ENCODE measurements at places on chromosomes 6 and 20. TPM values are rescaled to one million over a fixed set of nuclear protein-coding genes. Genes with fewer than 3 reads are reported as not detected.

- H3K4me3 ChIP-seq = no peak overlapping the region
- no peak overlapping the region for H3K27ac ChIP-seq
- H3K4me1 ChIP-seq = peaks cover 9% of the 10 kb centered on the region
- peak; percentile 42 for DNase-seq
Observed at GRCh38 chr6:33958526-33959328, 154.9 kb upstream of the MLN start.

DNA sequence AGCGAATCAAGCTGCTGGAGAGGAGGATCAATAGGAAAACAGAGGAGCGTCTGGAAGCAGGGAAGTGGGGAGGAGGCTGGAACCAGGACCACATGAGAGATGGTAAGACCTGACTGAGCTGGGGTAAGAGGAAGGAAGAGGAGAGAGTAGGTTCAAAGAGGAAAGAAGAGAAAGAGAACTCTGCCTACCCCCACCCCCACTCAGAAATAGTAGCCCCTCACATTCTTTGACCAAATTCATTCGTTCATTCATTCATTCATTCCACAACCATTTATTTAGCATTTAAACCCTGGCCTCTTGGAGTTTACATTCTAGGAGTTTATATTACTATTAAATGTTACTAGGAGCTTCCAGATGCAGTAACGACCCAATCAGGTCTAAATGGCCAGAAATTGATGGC is 15.8 kb upstream of the HCK start:
- no peaks in the 10 kb centered on the region for H3K4me1 ChIP-seq
- H3K36me3 ChIP-seq = no peaks in the 10 kb centered on the region
- H3K27me3 ChIP-seq = peaks cover 30% of the 10 kb centered on the region
- no peak overlapping the region for H3K27ac ChIP-seq
- no peak for DNase-seq

DTD1 gene
- total RNA-seq = 40.7 TPM

LY6G5C gene
- 1.5 TPM for total RNA-seq

GRCh38 chr6:99822741-99823512 is 171.1 kb downstream of the MCHR2 start:
- H3K36me3 ChIP-seq = no peaks in the 10 kb centered on the region
- peak; percentile 7 for DNase-seq
- peaks cover 20% of the 10 kb centered on the region for H3K27me3 ChIP-seq
- H3K4me3 ChIP-seq = peak overlapping the region; percentile 12
- no peak overlapping the region for H3K27ac ChIP-seq

BPIFB4 gene
- total RNA-seq = not detected

HBS1L gene
- total RNA-seq = 133 TPM

DNA sequence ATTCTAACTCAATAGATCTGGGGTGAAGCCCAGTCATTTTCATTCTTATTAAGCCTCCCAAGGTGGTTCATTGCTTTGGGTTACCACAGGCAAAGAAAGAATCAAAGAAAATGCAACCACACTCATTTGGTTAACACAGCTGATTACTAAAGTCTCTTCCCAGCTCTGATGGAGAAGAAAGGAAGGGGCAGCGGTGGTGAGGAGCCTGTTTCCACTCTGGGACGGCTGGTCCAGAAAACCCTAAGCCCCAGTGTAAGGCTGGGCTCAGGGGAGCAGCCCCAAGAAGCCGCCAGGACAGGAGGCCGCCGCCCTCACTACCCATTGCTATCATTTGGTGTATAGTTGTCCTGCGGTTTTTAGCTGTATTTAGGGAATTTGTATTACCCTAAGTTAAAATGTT is 226.9 kb downstream of the CD83 start:
- H3K27ac ChIP-seq = no peak overlapping the region
- no peaks in the 10 kb centered on the region for H3K36me3 ChIP-seq
- H3K4me3 ChIP-seq = no peak overlapping the region
- peaks cover 7% of the 10 kb centered on the region for H3K4me1 ChIP-seq
- no peaks in the 10 kb centered on the region for H3K27me3 ChIP-seq

GRCh38 chr6:125913864-125914351 is 42.7 kb upstream of the HINT3 start:
- peaks cover 49% of the 10 kb centered on the region for H3K36me3 ChIP-seq
- H3K4me3 ChIP-seq = no peak overlapping the region
- DNase-seq = no peak
- peaks cover 38% of the 10 kb centered on the region for H3K4me1 ChIP-seq
- H3K27me3 ChIP-seq = no peaks in the 10 kb centered on the region

CDH26 gene
- 0.91 TPM for total RNA-seq

LTB gene
- 44.9 TPM for total RNA-seq

GRCh38 chr6:122657601-122658000 is 47.4 kb downstream of the PKIB start:
- no peak overlapping the region for H3K27ac ChIP-seq
- no peaks in the 10 kb centered on the region for H3K27me3 ChIP-seq
- H3K36me3 ChIP-seq = no peaks in the 10 kb centered on the region
- no peak overlapping the region for H3K4me3 ChIP-seq
- no peak for DNase-seq
- H3K4me1 ChIP-seq = no peaks in the 10 kb centered on the region

FAM209B gene
- total RNA-seq = 0.43 TPM

NTSR1 gene
- total RNA-seq = 0.14 TPM

- peak overlapping the region; percentile 53 for H3K27ac ChIP-seq
- peaks cover 25% of the 10 kb centered on the region for H3K27me3 ChIP-seq
- H3K36me3 ChIP-seq = peaks cover under 1% of the 10 kb centered on the region
- DNase-seq = no peak
- H3K4me1 ChIP-seq = peaks cover 9% of the 10 kb centered on the region
Observed at GRCh38 chr6:105459864-105460263, 57.0 kb upstream of the PREP start.
